Stimulated activated CD8-positive, alpha-beta memory T cell treated with anti-CD3 and anti-CD28 coated beads, Interleukin-15, amount 100 ng/mL, for 24 hours (primary cell): ENCODE measurements at places on chromosomes 6 and 20.

DNA sequence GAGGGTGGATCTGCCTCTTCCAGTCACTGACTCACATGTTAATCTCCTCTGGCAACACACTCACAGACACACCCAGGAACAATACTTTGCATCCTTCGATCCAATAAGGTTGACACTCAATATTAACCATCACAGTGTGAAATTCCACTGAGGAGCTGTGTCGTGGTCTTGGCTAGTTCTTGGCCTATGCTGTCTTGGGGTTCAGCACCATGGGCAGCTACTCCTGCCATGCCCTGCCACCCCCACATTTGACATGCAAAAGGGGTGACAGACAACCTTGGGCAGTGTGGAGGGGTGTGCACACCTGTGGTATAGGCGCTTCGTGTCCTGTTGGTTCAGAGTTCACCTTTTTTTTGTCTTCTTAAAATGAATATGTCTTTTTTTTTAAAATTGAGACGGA is 25.8 kb downstream of the ANKRD6 start:
- no peak for DNase-seq

- no peak for DNase-seq
These were observed 508.2 kb upstream of the JAG1 start for GRCh38 chr20:11181966-11182365.

GRCh38 chr20:53592992-53593465 is 610 bp downstream of the ZNF217 start:
- DNase-seq, result no peak

DNA sequence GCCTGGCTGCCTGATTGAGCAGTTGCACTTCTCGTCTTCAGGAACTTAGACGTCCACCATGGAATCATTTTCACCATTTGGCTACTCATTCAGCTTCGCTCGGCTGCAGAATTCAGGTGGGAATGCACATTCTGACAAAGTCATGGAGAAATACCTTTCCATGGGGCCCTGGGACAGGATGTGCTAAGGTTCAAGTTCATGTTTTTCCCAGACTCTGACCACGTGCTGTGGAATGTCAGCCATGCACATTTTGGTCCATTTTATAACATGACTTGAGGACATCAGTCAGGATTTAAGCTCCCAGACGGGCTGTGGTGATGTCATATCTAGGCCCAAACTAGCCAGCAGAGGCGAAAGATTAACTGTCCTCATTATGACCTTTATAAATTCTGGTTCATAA is 205.3 kb downstream of the TBXT start:
- no peak for DNase-seq
